ENCODE measurements at places on chromosomes 11 and 22.

- DNase-seq: no peak
These were observed 146.0 kb downstream of the ATG16L2 start for GRCh38 chr11:72959998-72960731.

- DNase-seq: no peak
These were observed 182.5 kb downstream of the SOX6 start for GRCh38 chr11:16173798-16174197.

- DNase-seq: no peak
These were observed 111.7 kb upstream of the PGR start for GRCh38 chr11:101241160-101241795.

DNA sequence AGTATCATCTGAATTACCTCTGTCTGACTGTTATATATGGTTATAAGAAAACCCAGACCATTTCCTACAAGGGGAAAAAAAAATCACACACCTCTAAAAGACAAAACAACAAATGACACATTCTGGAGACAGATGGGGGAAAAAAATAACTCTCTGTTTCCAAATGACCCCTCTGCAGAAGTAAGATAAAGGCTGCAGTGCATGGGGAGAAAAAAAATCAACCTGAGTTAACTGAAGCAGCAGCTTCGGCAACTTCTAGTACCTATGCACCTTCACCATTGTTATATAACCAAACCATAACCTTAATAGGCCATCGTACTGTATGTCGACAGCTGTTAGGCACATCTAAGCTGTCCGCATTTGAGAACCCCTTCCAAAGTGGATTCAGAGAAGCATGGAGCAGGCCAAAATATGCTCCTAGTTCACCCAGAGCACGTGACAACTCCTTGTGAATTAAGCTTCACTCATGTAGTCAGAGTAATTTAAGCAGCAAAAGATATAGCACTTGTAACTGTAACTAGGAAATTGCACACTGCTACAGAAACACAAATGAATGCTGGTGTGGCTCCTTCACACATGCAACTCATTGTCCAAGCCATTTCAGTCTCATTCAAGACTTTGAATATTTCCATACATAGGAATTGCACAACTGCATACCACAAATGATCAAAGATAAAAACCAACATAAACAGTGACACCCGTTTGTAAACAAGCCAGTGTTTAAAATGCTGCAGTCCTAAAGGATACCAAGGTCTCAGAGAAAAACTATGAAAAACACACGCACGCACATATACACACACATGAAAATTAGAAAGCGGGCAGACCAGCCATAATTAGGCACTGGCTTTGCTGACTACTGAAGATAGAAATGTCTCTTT lies 2.7 kb downstream of the SIK3 start:
- no peak for DNase-seq

DNA sequence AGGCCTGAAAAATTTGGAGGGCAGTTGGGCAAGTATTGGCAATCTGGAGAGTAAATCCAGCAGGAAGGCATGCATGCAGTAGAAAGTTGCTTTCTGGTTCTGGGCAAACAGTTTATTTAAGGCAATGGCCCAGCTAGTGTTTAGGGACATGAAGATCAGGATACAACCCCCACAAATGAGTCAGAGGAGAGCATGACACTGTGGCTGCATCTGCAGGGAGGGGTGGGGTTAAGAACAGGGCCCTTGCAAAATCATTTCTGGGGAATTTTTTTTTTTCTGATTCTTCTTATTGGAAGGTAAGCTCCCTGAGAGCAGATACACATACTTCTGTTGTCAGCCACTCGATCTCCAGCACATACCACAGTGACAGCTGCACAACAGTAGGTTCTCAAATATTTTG lies 61.1 kb downstream of the FDX1 start:
- DNase-seq: no peak

GRCh38 chr11:100152766-100153165 lies 534.3 kb upstream of the ARHGAP42 start:
- DNase-seq: no peak

DNA sequence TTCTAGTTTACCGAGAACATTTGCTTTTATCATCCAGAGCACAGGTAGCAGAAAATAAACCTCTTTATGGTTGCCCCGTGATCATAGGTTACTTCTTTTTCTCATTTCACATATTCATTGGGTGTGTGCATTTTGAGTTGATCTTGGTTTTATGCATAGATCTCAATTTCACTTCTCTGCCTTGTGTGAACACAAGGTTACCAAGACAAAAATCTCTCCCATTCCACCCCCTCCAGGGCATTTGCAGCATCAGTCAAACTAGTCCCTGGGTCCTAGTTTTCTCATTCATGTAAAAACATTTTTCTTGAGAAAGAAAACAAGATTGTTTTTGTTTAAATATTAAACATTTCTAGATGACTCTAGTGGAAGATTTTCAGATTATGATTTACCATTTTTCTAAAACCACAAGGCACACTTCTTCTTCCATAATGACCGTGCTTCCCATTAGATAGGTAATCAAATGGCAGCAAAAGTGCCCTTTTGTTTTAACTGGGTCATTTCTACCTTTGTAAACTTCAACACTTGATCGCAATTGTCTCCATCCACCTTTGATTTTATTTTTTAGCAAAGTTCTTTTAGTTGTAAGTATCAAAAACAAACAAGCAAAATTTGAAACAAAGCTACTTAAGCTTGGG lies 526.6 kb upstream of the CADM1 start:
- DNase-seq: no peak

All from NCI-H510A (cell line).